Spleen (tissue), 13 donors: ENCODE measurements at places on chromosomes 5 and 9. TPM values are rescaled to one million over a fixed set of nuclear protein-coding genes. Genes with fewer than 3 reads are reported as not detected.

- DNase-seq, result no peak
- H3K36me3 ChIP-seq, result no peaks in the 10 kb centered on the region
- H3K4me1 ChIP-seq, result no peaks in the 10 kb centered on the region
- no peaks in the 10 kb centered on the region for H3K27me3 ChIP-seq
- no peak overlapping the region for H3K4me3 ChIP-seq
- H3K27ac ChIP-seq, result no peak overlapping the region
These were observed 61.7 kb downstream of the GLRA1 start for GRCh38 chr5:151862811-151863472.

CD72 gene
- total RNA-seq, result 113 TPM

CDH6 gene
- total RNA-seq, result 0.79 TPM

DNA sequence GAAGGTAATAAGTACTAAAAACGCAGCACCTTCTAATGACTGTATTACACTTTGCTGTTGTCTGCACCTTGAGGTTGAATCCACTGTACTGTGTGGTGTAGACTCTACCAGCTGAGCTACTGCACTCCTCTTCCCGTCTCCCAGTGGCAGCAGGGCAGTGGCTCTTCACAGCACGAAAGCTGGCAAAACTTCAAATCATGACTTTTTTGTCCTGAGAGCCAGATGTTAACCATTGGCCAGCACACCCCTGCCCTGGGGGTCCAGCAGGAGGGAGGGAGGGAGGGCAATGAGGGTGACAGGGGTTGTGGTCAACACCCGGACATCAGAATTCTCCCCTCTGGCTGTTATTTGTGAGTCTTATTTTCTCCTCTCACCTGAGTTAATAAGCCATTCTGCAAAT lies 11.8 kb downstream of the SHC3 start:
- no peaks in the 10 kb centered on the region for H3K27me3 ChIP-seq
- H3K36me3 ChIP-seq, result no peaks in the 10 kb centered on the region

CRHBP gene
- 147 TPM for total RNA-seq
